Left renal cortex interstitium (tissue), 4 donors: ENCODE measurements at places on chromosomes 2 and 18.

DNA sequence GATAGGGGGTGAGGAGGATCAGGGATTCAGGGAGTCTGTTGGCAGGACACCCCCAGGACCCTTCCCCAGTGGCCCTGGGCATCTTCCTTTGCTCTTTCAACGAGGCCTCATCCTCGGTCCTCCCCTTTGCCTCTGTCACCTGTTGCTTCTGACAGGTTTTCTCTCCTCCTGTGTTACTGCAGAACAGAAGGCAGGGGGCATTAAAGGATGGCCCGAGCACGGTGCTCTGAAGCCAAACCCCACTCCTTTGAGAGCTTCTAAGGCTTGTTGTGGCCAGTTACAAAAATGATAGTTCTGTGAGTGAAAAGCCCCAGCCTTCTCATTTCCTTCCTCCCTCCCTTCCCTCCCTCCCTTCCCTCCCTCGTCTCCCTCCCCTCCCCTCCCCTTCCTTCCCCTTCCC, 82.5 kb downstream of the THNSL2 start:
- DNase-seq, result no peak

GRCh38 chr2:227127201-227127600, 36.8 kb downstream of the COL4A4 start:
- DNase-seq, result no peak

GRCh38 chr18:36757991-36758390, 70.8 kb downstream of the TPGS2 start:
- DNase-seq, result no peak

DNA sequence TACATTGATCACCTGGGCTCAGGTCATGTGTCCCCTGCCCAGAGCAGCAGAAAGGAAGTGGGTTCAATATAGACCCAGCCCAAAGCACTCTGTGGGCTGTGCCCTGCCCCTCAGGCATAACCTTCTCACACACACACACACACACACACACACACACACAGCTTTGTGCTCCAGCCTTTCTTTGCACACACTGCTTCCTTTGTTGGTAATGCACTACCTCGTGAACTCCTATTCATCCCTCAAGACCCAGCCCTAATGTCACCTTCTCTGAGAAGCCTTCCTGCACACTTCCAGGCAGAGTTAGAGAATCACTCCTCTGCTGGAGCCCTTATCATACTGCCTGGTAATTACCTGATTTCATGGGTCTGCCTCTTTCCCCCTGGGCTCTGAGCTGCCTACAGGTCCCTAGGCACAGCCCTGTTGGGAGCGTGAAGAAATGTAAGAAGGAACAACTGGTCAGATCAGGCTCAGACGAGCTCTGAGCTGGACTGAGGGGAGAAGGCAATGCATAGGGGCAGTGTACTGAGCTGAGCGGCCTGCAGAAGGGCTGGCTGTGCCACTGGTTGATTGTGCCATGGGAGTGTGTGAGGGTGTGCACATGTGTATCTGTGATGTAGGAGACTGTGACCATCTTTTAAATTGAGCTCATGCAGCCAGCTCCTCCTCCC, 210.3 kb downstream of the GLI2 start:
- no peak for DNase-seq

DNA sequence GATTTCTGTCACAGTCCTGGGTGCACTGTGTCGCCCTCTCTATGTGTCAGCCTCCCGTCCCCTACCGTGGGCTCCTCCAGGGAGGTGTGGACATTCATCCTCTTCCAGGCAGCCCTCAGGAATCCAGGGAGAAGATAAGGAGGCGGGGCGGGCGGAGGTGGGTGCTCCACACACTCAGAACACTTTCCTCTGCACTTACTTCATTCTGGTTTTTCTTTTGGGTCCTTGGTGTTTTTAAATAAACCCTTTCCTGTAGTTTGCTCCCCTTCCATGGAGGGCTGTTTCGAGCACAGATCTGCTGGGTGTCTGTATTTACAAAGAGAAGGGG, 183.9 kb downstream of the FAM210A start:
- no peak for DNase-seq

DNA sequence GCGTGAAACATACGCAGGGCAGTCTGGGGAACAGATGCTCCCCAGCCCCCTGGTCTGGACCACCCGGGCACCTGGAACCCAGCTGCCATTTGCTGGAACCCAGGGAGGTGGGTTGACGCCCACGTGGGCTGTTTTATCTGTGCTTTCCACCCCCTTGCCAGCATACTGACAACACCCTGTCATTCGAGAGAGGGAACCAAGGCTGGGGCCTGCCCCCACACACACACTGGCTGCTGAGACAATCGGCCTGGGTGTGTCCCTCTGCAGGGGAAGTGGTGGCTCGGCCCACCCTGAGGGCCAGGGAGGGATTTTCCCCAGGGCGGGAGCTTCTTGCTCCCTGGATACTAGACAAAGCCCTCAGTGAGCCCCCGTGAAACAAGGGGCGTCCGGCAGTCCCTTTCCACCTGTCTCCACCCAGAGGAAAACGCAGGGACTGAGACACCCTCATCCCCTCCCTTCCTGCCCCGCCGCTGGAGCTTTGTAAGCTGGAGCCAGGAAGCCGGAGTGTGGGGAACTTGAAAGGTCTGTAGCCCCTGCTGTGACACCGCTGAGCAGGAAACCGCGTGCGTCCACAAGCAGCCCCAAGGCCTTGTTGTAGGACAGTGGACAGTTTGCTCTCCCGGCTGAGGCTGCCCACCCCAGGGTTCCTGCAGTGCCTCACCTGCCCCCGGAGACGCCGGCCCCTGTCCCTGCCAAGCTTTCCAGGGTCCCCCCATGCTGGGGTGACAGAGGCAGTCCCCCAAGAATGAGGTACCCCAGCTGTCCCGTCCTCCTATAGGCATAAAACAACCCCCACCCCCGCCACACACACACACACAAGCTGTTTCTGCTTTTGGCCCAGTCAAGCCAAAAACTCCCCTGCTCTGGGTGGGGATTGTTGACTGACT, 14.1 kb upstream of the KLF11 start:
- no peak for DNase-seq

DNA sequence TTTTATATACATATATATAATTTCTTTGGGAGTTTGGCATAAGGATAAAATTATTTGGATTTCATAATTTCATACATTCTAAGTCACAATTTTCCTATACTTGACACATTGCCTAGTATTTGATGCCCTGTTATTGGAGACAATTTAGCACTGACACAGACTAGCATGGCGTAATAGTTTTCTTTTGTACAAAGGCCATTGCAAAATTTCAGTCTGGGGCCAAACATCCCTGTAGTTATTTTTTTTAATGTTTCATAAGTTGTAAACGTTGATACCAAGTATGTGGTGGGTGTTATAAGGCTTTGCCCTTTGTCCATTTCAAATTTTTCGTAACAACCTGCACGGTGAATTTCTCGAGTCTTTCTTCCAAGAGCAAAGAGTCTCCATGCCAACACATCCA, 95.7 kb upstream of the NRP2 start:
- no peak for DNase-seq

DNA sequence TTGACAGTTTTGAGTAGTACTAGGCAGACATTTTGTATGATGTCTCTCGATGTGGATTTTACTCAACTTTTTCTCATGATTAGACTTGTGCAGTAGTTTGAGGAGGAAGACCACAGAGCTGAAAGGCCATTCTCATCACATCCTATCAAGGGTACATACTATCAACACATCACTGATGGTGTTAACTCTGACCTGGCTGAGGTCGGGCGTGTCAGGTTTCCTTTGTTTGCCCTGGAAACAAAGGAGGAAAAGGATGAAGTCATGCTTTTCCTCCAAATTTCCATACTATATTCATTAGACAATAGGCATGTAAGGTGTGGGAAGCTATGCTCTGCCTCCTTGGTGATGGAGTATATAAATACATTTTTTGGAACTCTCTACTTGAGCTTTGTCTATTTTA, 211.1 kb downstream of the DSEL start:
- no peak for DNase-seq

- DNase-seq, result peak; percentile 41
Observed at GRCh38 chr2:140863713-140864112, 1267.1 kb downstream of the LRP1B start.

- DNase-seq, result no peak
Observed at GRCh38 chr2:10919771-10920621, 8.3 kb downstream of the KCNF1 start.

DNA sequence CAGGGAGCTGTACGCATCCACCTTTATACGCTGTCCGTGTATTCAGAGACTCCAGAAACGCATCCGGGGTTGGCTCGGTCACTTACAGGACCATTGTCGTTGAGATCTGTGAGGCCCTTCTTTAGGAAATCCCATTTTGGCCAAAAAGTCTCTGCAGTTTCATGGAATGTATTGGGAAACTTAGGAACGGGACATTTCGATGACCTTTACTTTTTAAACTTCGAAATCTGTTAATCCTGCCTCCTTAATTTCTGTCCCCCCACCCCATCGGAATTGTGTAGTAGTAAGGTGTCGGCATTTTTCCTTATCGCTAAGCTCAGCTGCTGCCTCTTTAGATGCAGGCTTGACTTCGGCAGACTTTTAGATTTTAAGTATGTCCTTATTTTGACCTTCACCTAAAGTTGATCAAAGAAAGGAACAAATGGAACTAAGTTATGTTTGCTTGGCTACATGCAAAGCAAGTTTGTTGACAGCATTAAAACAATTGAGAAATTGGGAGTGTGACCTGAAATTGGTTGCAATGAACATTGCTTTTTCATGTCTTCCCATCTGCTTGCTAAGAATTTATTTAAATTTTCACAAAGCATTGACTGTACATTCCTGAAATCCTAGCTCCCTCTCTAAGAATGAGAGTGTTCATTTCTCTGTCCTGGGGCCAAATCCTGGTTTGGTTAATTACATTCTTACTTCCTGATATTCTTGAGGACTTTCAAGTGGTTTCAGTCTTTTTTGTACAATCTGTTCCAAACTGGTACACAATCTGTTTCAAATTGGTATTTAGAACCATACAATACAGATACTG, 884 bp upstream of the RAPH1 start:
- peak; percentile 10 for DNase-seq

DNA sequence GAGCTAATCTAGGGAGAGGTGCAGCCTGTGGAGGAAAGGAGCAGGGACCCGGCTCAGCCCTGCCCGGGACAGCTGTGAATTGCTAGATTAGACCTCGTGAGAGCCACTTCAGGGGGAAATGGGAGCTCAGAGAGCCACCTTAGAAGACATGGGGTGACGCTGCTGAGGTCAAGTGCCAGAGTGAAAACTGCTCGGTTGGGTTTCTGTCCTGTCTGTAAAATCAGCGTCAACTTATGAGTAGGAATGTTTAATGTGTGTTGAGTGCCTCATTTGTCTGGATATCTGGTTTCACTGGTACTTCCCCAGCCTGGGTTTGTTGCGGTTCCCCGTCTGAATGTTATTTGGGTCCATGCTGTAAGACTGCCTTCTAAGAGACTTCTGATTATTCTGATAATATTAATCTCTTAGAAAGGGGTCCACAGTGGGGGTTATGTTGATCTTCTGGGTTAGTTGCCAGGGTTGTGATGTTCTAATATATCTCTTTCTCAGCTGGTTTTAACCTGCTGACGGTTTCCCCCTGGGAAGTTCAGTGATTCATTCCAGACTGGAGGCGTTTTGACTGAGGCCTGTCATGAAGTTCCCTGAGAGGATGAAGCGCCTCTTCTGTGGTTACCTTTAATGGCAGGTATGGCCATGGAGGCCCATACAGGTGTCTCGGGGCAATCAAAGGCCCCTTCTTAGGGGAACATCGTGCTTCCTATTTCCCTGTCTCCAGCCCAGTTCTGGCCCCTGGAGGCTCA, 175.9 kb downstream of the SH3RF3 start:
- DNase-seq, result no peak

- no peak for DNase-seq
Observed at GRCh38 chr2:240051697-240052096, 1.6 kb downstream of the OR6B3 start.

DNA sequence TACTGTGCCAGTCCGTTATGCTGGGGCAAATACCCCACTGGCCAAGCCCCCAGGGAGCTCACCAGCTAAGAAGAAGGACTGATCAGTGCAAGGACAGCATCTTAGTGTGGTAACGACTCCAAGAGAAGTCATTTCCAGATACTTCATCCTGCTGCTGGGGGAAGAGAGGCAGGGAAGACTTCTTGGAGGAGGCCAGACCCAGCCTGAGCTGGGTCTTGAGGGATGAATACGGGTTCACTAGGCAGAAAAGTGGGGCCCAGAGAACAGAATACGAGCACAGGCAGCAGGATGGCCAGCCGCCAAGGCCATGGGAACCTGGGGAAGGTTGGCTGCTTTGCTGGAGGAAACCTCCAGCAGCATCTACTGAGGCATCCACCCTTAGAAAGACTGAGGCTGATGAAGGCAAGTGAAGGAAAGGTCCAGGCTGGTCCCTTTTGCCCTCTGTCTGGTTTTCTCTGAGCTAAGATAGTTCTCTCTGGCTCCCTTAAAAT, 84.1 kb downstream of the GLI2 start:
- DNase-seq, result no peak

DNA sequence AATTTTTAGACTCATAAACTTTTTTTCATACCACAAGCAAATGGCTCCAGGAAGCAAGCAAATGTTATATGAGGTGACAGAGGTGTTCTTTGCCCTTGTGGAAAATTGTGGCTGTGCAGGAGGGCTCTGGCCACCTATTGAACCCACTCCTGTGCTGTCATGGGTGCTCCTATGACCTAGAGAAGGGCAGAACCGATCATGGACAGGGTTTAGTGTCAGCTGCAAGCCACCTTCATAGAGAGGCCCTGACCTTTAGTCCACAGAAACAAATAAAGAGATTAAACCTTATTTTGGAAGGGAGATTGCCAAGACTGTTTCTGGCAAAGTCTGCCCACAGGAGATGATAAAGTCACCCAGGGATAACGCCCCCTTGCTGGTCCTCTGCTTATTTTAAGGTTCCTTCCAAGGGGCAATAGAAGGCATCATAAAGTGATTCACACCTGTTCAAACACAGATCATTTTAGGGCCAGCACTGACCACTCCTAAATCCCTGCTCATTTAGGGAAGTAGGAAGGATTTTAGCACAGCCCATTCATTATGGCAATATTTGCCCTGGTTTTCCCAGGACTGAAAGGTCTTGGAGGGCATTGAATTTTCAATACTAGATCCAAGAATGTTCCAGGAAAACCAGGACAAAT, 26.1 kb upstream of the STAT4 start:
- no peak for DNase-seq

DNA sequence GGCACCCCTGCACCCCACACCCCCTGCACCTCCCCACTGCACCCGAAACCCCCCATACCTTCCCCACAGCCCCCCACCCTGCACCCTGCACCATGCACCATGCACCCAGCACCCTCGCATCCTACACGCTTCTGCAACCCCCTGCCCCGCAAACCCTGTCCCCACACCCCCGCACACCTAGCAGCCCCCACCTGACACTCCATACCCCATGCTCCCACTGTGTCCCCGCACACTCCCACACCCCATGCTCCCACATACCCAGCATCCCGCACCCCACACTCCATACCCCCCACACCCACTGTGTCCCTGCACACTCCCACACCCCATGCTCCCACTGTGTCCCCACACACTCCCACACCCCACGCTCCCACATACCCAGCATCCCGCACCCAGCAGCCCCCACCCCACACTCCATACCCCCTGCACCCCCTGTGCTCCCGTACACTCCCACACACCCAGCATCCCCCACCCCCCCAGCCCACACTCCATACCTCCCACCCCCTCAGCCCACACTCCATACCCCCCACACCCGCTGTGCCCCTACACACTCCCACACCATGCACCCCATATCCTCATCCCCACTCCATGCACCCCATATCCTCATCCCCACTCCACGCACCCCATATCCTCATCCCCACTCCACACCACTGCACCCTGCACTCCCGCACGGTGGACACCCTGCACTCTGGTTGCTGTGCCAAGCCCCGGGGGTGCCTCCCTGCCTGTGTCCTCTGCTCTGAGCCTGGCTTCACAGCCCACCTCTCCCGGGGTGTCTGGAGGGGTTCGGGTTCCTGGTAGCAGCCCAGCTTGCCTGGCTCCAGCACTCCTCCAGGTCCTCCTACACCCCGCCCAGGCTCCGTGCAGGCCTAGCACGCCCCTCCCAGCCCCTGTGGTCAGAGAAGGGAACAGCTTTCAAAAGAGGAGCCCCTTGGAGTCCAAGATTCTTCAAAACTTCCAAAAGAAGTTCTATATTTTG, 93.9 kb upstream of the CTDP1 start:
- no peak for DNase-seq
